Activated naive CD8-positive, alpha-beta T cell treated with anti-CD3 and anti-CD28 coated beads, Interleukin-2, amount 10 ng/mL, durations not matched to agents 7 days and 5 days (primary cell): ENCODE measurements at places on chromosomes 5 and 9. TPM values are rescaled to one million over a fixed set of nuclear protein-coding genes. Genes with fewer than 3 reads are reported as not detected.

DNA sequence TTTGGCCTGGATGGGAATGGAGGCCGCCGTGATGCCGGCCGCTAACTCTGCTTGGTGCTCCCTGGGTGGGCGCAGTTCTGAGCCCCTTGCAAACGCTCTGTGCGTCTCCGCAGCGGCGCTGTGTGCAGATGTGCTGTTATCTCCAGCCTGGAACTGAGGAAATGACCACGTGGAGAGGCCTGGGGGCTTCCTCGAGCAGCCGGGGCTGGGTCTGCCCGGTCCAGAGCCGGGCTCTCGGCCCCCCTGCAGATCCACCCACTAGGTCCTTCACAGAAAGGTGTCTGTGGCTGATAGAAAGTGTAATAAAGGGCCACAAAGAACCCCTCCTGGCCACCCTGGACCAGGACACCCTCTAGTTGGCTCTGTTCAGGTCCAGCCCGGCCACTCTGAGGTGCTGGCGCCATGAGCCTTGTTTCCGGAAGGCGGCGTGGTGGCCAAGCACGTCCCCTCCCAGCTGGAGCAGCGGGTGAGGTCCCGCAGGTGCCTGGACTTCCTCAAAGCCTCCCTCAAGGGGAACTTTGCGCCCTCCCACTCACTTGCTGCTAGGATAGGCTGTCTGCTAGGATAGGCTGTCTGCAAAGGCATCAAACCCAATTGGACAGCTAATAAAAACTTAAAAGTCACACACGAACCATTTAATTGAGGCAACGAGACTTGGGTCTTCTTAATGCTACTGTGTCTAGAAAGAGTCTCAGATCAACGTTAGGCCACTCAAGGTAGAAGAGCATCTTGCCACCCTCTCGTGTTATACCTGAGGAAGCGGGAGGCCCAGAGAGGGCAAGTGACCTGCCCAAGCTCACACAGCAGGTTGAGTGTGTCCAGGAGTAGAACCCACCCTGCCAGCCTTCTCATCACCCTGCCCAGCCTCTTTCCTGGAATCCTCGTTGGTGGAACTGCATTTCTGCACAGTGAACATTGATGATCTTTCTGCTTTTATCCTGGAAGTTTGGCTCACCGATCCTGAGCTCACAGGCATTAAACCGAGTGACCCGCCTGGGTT is 109.3 kb upstream of the FCN2 start:
- DNase-seq = no peak

The EFNA5 gene
- total RNA-seq = not detected

DNA sequence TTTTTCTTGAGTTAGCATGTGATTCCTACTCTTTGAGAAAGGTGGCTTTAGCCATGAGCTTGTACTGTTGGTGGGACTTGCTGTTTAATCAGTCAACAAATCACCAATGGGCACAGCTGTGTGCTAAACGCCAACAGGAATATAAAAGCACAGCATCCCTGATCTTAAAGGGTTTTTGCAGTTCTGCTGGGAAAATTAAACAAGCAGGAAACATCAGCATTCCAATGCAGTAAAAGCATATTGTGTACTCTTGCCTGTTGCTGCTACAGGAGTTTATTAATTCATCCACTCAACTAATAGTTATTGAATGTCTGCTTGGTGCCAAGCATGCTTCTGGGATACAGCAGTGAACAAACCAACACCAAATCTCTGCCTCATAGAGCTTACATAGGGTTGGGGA is 27.4 kb upstream of the F2RL1 start:
- no peak for DNase-seq

GRCh38 chr5:122478741-122479442 is 166.9 kb downstream of the SNCAIP start:
- no peak for DNase-seq

DNA sequence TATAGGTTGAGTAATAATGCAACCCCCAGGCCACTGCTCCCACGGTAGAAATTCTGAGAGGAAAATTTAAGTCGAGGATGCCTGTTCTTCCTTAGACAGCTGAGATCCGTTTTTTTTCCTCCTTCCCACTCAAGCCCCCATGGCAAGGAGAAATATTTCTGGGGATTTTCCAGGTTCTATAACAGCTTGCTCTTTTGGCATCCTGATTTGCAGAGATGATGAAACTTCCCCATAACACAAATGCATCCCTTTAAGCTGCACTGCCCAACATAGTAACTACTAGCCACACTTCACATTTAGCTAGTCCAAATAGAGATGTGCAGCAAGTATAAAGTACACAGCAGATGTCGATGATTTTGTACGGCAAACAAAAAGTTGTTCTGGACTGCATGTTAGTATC is 32.5 kb upstream of the GNA14 start:
- DNase-seq = no peak

The DTWD2 gene
- 2.6 TPM for total RNA-seq

The ANXA6 gene
- 518 TPM for total RNA-seq
